ENCODE measurements at places on chromosomes 11 and 22. TPM values are rescaled to one million over a fixed set of nuclear protein-coding genes. Genes with fewer than 3 reads are reported as not detected.

DNA sequence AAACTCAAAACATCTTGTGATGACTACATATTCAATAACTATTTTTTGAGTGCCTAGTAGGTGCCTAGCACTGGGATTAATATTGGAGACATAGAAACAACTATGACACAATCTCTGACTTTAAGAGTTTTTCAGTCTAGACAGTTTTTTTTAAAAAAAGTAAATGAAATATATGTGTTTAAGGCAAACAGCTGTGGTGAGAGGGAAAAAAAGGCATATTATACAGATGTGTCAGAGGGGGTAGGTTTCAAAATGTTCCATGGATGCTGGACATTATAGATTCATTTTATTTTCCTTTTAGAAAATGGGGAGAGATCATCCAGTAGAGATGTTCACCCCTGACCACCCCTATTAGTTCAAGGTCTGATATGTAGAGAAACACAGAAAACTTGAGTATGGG lies 90.8 kb downstream of the LUZP2 start:
- DNase-seq = no peak

GRCh38 chr11:42502151-42502550 lies 809.6 kb upstream of the API5 start:
- no peak for DNase-seq

GPR83 gene
- total RNA-seq = 0.10 TPM

- no peak for DNase-seq
Observed at GRCh38 chr11:7353100-7353499, 101.4 kb downstream of the SYT9 start.

GRCh38 chr22:36191106-36191836 lies 10.3 kb downstream of the APOL4 start:
- DNase-seq = peak; percentile 66

CARNS1 gene
- 39.0 TPM for total RNA-seq

DNA sequence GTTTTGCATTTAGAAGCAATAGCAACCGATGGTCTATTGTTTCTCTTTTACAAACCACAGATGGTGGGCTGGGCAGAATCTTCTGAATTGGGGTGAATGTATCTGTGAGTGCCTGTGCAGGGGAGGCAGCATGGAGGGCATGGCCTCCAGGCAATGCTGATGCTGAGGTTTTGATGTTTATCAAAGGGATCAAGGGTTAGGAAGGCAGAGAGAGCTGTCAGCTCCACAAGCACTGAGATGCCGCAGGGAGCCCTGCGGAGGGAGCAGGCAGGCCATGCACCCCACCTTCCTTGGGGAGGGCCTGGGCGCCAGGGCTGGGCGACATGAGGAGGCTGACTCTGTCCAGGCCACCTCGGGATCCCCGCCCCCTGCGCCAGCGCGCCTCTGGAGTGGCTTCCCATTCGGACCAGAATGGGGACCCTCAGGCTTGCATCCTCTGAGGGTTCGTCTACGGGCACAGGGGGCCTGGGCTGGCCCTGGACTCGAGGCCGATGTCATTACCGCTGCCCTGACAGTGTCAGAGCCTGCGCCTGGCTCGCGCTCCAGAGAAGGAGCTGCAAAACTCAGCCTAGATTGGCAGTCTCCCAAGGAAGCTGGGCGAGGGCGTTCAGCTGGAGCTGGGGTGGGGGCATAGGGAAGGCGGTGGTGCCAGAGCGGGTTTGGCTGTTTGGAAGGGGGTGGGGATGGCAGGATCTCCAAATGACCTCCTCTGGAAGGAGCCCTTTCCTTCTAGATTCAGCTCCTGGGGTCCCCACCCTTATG lies 13.9 kb upstream of the TH start:
- peak; percentile 38 for DNase-seq

GRCh38 chr11:120404495-120404894 lies 68.3 kb downstream of the ARHGEF12 start:
- no peak for DNase-seq

- no peak for DNase-seq
Observed at GRCh38 chr11:129268371-129268770, 76.2 kb upstream of the ARHGAP32 start.
